ENCODE measurements at places on chromosomes 11 and 22. TPM values are rescaled to one million over a fixed set of nuclear protein-coding genes. Genes with fewer than 3 reads are reported as not detected.

INPP5J gene
- total RNA-seq: not detected

TRIM48 gene
- total RNA-seq: not detected

UBQLNL gene
- 0.20 TPM for total RNA-seq

MYRF gene
- total RNA-seq: 1.9 TPM

CTNND1 gene
- total RNA-seq: 5.0 TPM

OR2AG1 gene
- total RNA-seq: not detected

KRTAP5-9 gene
- not detected for total RNA-seq

OR2AT4 gene
- not detected for total RNA-seq

CRYBB3 gene
- not detected for total RNA-seq

CYB5R3 gene
- 58.9 TPM for total RNA-seq

MUC15 gene
- not detected for total RNA-seq

DAGLA gene
- 0.30 TPM for total RNA-seq

RBFOX2 gene
- total RNA-seq: 0.60 TPM

PLAAT4 gene
- total RNA-seq: 136 TPM

SCGB2A2 gene
- not detected for total RNA-seq

OR52A1 gene
- not detected for total RNA-seq

ENTHD1 gene
- not detected for total RNA-seq

MS4A12 gene
- not detected for total RNA-seq

OR5A1 gene
- not detected for total RNA-seq

BDNF gene
- not detected for total RNA-seq

ME3 gene
- 1.3 TPM for total RNA-seq

MLC1 gene
- 0.43 TPM for total RNA-seq

RCOR2 gene
- total RNA-seq: 0.30 TPM

SF1 gene
- 471 TPM for total RNA-seq

CDC45 gene
- total RNA-seq: 47.9 TPM

OSM gene
- 74.5 TPM for total RNA-seq

CCDC87 gene
- total RNA-seq: not detected

FGF19 gene
- not detected for total RNA-seq

C11orf16 gene
- not detected for total RNA-seq

POU2AF1 gene
- total RNA-seq: 2.2 TPM

NAV2 gene
- total RNA-seq: 0.41 TPM

IFITM10 gene
- total RNA-seq: 1.5 TPM

TSGA10IP gene
- not detected for total RNA-seq

Measured in activated naive CD4-positive, alpha-beta T cell treated with anti-CD3 and anti-CD28 coated beads, Interleukin-2, amount 10 ng/mL, durations not matched to agents 5 hours and 36 hours (primary cell).